ENCODE measurements at places on chromosomes 7 and 10.

GRCh38 chr10:52706332-52707070 lies 66.1 kb downstream of the MBL2 start:
- no peak for DNase-seq

- no peak for DNase-seq
Measured at GRCh38 chr10:18104223-18104872, 35.9 kb upstream of the CACNB2 start.

- no peak for DNase-seq
Measured at GRCh38 chr10:130455791-130456190, 319.6 kb downstream of the GLRX3 start.

- DNase-seq = no peak
Measured at GRCh38 chr7:108368466-108368865, 87.8 kb downstream of the NRCAM start.

- DNase-seq = no peak
Measured at GRCh38 chr10:61197057-61197456, 253.1 kb upstream of the RHOBTB1 start.

GRCh38 chr10:128018236-128018635 lies 108.0 kb downstream of the MKI67 start:
- DNase-seq = no peak

- no peak for DNase-seq
Measured at GRCh38 chr10:53222806-53223205, 450.2 kb upstream of the MBL2 start.

GRCh38 chr7:66088861-66089838 lies 13.5 kb downstream of the ASL start:
- no peak for DNase-seq

Measured in T1000 (cell line).